ENCODE measurements at places on chromosomes 6 and 20.

- DNase-seq, result no peak
Observed at GRCh38 chr6:84798257-84798656, 33.9 kb upstream of the TBX18 start.

GRCh38 chr6:146950351-146950835 is 253.8 kb upstream of the STXBP5 start:
- DNase-seq, result no peak

- DNase-seq, result no peak
Observed at GRCh38 chr6:168314948-168315347, 4.6 kb downstream of the DACT2 start.

DNA sequence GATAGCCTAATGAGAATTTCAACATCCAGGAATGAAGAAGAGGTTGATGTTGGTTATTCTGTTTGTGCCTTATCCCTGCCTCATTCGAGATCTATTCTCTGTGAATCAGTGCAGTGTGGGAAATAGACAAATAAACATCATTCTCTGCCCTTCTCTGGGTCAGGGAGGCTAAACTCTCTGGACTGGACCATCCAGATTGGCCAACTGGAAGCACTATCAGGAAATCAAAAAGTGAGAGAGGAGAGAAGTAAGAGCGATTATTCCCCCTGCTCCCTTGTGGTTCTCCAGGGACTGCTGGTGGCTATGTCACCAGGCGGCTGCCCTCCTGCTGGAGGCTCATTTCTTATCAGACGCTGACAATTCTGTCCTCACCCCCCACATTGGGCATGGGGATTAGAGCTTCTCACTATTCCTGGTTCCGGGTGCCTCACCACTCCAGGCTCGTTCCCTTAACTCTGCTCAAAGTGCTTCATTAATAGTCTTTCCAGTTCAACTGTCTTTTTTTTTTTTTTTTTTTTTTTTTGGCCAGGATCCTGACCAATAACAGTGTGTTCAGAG is 201.7 kb upstream of the RREB1 start:
- DNase-seq, result no peak

- no peak for DNase-seq
Observed at GRCh38 chr6:40584741-40585140, 2.4 kb downstream of the LRFN2 start.

- DNase-seq, result no peak
Observed at GRCh38 chr6:116329156-116329555, 41.6 kb upstream of the DSE start.

DNA sequence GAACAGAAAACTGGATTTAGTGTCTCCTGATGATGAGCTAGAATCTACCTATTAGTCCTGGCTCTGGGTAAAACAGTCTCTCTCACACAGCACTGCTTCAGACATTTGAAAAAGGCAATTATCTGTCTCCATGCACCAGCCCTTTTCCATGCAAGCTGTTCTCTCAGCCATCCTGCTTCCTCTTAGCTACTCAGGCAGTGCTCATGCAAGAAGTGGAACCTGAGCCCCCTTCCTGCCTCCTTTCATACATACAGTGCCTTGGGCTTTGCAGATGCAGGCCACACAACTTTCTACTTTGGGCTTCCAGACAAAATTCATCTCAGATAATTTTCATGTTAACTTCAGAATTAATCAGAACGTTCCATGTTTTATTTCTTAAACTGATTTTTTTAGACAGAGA is 151.3 kb downstream of the RALGAPA2 start:
- DNase-seq, result no peak

- DNase-seq, result no peak
Observed at GRCh38 chr20:7399114-7399513, 541.1 kb downstream of the HAO1 start.

- DNase-seq, result no peak
Observed at GRCh38 chr6:38185244-38185643, 365.7 kb downstream of the ZFAND3 start.

- DNase-seq, result no peak
Observed at GRCh38 chr6:7439228-7439627, 49.6 kb downstream of the RIOK1 start.

DNA sequence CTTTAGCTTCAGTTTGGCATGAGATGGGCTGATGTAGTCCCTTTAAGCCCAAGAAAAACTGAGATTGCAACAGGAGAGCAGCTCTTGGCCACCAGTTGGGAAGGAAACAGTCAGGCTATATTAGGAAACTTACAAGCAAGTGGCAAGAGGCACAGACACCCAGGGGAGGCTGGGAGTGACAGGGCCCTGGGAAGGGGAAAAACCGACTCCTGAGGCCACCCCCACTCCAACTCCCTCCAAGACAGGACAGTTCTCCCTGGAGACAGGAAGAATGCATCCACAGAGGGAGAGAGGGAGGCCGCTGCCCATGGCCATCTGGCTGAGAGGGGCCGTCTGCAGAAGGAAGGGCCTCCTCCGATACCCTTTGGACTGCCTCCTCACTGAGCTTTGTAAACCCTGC is 20.5 kb downstream of the JPH2 start:
- DNase-seq, result no peak

DNA sequence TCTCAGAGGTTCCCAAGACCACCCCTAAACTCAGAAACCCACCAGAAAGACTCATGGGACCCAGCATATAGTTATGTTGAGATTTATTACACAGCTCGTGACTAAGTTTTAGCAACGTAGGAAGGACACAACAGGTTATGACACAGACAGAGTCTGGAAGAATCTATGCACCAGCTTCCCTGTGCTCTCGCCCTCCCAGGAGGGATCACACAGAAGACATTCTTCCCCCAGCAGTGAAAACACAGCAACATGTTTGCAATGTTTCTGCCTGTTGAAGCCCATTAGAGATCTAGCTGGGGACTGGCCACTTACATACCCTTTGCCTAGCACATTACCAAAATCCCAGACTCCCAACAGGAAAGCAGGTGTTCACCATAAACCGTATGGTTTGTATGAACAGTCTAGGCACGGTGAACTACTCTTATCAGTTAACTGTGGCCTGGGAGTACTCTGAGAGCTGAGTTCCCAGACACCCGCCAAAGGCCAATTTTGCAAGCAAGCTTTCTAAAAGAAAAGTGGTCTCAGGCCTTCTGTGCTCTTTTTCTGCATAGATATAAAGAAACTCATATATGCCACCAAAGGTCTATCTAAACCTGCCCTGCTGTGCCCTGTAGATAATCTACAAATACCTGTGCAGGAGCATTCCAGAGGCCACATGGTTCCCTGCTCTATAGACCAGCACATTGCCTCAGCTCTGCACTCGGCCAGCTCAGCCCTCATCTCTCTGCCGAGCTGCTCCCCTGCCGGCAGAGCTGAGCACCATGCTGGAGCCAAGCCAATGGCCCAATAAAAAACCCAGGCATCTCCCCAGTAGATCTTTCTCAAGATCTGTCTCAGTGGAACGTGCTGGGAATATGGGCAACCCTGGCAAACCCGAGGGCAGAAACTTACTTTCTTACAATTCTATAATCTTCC is 69.6 kb upstream of the SMIM28 start:
- DNase-seq, result no peak

DNA sequence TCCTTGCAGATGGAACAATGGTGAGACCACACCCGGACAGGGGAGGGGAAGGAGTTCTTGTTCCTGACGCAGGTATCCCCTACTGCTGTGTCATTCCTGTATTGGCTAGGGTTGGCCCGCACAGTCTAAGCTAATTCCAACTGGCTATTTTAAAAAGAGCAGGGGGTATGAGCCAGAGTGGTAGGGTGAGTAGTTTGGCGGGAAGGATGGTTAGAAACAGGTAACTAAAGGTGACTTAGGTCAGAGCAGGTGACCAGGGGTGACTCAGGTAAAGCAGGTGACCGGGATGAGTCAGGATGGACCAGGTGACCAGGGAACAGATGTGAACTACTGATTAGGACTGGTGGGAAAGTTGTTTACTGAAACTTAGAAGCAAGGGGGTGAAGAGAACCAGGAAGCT is 58.0 kb downstream of the ZNF292 start:
- no peak for DNase-seq

DNA sequence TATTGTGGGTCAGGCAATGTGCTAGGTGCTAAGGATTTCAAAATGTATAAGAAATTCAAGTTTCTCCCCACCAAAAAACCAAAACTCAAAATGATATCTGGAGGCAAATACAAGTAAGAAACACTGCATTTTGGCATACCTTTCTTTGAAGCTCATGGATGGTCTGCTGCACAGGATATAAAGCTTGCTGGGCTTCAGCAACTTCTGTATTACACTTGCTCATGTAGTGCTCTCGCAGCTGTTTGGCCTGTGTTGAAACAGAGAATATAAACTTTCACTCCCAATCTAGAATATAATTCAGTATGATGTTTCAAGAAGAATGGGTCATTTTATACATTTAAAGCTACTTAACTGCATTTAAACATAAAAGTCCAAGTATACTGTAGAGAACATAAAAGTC is 39.6 kb downstream of the SHPRH start:
- no peak for DNase-seq

DNA sequence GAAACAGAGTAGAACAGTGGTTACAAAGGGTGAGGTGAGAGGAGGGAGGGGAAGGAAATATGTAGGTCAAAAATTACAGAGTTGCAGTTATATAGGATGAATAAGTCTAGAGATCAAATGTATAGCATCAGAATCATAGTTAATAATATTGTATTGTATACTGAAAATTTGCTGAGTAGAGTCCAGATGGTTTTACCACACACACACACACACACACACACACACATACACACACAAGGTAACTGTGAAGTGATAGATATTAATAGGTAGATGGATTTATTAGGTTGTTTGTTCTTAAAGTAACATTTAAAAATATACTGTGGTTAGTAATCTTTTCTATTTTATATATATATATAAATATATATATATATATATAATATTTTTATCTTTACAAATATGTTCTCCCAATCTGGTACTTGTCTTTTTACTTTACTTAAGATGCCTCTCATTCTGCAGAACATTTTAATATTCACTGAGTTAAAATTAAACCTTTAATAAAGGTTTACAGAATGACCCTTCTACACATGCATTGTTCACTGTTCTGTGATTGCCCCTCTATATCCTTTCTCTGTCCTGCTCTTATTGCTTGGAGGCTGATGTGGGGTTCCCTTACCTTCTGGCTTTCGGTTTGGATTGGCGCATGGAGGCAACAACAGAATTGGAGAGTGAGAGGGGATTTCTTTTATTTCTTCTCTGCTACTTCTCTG is 408 bp downstream of the PTCHD4 start:
- no peak for DNase-seq

- DNase-seq, result no peak
Observed at GRCh38 chr20:51412333-51412871, 130.1 kb downstream of the NFATC2 start.

- no peak for DNase-seq
Observed at GRCh38 chr6:30378290-30378937, 33.5 kb downstream of the RPP21 start.

DNA sequence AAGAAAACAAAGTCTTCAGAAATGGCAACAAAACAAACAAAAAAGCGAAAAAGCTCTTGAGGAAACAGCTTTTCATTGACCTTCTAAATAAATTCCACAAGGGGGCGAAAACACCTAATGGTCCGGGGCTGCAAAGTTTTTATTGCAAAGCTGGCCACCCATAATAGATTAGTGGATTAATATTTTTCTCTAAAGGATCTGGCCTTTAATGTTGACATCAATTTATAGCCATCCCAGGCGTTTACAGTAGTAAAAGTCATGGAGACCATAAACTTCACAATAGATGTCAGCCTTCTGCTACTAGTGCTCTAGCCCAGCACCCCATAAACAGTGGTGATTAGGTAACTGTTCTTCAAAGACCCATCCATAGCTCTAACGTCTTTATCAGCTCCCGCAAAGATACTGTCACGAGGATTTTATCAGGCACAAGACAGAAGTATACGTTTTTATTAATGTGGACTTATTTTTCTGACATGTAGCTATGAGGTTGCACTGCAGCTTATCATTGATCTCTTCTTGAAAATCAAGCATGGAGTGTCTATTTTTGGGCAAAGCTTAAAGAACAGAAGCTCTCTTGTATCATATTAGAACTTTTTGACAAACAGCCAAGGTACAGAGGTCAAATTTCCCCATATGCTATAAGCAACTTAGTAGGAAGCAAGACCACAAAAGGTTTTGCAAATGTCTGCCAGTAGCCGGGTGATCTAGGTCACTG is 4.7 kb downstream of the CITED2 start:
- no peak for DNase-seq

- no peak for DNase-seq
Observed at GRCh38 chr6:86459978-86460377, 477.4 kb upstream of the HTR1E start.

GRCh38 chr6:137105375-137105774 is 60.6 kb upstream of the IL20RA start:
- DNase-seq, result no peak

GRCh38 chr6:142692942-142693341 is 252.0 kb downstream of the HIVEP2 start:
- DNase-seq, result peak; percentile 41

DNA sequence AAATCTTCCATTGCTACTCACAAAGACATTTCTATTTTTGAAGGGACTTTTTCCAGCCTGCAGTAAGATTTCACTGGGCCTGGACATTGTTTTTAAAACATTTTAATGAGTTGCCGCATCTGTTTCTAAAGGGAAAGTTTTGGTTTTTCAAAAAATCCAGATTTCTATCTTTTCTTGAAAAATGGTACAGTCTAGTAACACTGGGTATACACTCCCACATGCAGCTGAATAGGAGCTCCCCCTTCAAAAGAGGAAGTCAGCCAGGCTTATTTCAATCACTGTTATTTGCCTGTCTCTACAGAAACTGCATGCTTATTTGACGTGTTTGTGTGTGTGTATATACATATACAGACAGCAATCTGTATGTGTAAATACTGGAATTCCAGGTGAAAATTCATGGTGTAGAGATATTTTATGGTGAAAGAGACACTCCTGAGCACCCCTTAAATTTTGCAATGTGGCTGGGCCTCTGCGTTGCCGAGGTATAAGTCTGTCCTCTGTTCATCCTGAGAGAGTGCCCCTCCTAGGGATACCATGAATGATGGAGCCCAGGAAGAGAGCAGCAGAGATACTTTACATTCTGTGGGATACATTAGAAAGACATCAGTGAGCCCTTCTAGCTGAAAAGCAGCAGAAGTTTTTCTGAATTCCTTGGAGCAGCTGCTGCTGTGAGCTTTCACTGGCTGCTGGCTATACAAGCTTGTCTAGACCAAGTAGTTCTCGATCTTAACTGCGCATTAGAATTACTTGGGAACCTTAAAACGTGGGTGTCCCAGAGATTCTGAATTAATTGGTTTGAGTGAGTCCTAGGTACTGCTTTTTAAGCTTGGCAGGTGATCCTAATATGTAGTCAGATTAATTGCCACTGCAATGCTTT is 12.0 kb upstream of the ABRACL start:
- DNase-seq, result no peak

GRCh38 chr20:46308258-46309157 is at the start of gene CDH22:
Gene CDH22, minus strand, starts transcription at chr20:46308498. Its CDS starts 57,204 bp downstream, at chr20:46251294.
- DNase-seq, result no peak

DNA sequence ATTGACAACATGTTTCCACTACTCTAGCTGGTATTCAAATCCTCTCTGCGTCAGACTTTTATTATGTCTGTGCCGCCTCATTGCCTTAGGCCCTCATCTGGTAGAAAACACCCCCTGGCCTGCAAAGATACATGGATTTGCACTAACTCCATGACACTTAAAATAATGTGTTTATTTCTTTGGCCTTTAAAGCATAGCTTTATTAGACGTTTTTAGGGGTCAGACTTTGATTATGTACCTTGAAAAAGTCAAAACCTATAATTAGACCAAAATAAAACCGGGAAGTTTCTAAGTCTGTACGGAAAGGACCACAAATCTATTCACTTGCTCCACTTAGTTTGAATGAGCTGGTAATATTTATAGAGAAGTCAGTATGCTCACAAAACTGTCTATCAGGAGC is 357.9 kb upstream of the NOX3 start:
- no peak for DNase-seq

Measured in stimulated activated CD4-positive, alpha-beta T cell treated with anti-CD3 and anti-CD28 coated beads, TNF-alpha, amount 100 ng/mL, for 4 hours (primary cell).